A549 treated with GW870086 at 1 μM for 4 hours (cell line): ENCODE measurements at places on chromosomes 2 and 18. TPM values are rescaled to one million over a fixed set of nuclear protein-coding genes. Genes with fewer than 3 reads are reported as not detected.

CYP27C1 gene
- 2.7 to 5.2 TPM (median 4.0 TPM) in 5 replicates for total RNA-seq

UGT1A3 gene
- 0.07 TPM in 1 of 5 replicates, not detected in the others for total RNA-seq

SH3RF3 gene
- 0.49 to 0.66 TPM (median 0.57 TPM) in 5 replicates for total RNA-seq

TNFRSF11A gene
- 8.0 to 12.1 TPM (median 10.1 TPM) in 5 replicates for total RNA-seq

EPAS1 gene
- total RNA-seq = 104 to 144 TPM (median 125 TPM) in 5 replicates

ST8SIA5 gene
- 0.02 TPM in 1 of 5 replicates, not detected in the others for total RNA-seq

CTAGE1 gene
- not detected in 5 replicates for total RNA-seq

FIGN gene
- 1.5 to 2.2 TPM (median 2.0 TPM) in 5 replicates for total RNA-seq

SERPINB10 gene
- total RNA-seq = not detected in 5 replicates
